Stimulated activated CD8-positive, alpha-beta memory T cell treated with anti-CD3 and anti-CD28 coated beads, Interleukin-12 subunit alpha, Interleukin-12 subunit beta, amount 100 ng/mL, for 4 hours (primary cell): ENCODE measurements at places on chromosomes 13 and 19.

- no peak for DNase-seq
These were observed 962 bp upstream of the IRS2 start for GRCh38 chr13:109787135-109787954.

DNA sequence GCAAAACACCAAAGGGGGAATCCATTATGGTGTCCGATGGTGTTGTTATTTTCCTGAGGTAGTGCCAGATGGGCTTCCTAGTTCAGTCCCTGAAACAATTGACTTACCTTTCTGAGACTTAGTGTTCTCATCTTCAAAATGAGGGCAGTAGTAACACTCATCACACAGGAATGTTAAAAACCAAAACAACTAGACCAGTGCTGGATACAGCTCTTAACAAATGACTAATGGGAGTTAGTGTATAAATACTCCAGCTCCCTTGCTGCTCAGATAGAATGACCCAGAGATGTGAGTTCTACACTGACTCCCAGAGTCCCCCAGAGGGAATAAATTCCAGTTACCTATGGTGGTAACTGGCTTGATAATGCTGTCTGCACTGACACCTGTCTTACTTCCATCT lies 49.9 kb downstream of the MBD3L2B start:
- no peak for DNase-seq

- no peak for DNase-seq
These were observed 17.6 kb downstream of the GNA11 start for GRCh38 chr19:3111586-3112247.

- no peak for DNase-seq
These were observed 11.2 kb upstream of the TBC1D4 start for GRCh38 chr13:75493156-75493555.

GRCh38 chr19:16825312-16826052 lies 3.7 kb upstream of the SIN3B start:
- no peak for DNase-seq

DNA sequence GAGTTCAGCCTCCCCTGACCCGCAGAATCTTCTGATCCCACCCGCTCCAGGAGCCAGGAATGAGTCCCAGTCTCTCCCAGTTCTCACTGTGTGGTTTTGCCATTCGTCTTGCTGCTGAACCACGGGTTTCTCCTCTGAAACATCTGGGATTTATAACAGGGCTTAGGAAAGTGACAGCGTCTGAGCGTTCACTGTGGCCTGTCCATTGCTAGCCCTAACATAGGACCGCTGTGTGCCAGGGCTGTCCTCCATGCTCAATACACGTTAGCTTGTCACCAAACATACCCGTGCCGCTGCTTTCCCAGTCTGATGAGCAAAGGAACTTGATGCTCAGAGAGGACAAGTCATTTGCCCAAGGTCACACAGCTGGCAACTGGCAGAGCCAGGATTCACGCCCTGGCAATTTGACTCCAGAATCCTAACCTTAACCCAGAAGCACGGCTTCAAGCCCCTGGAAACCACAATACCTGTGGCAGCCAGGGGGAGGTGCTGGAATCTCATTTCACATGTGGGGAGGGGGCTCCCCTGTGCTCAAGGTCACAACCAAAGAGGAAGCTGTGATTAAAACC lies 1.1 kb upstream of the APOE start:
- DNase-seq = no peak

GRCh38 chr19:3521104-3521445 lies 15.0 kb downstream of the FZR1 start:
- DNase-seq = no peak

- no peak for DNase-seq
These were observed 4.1 kb downstream of the SLC10A2 start for GRCh38 chr13:103062079-103062478.
